ENCODE measurements at places on chromosomes 11 and 22.

DNA sequence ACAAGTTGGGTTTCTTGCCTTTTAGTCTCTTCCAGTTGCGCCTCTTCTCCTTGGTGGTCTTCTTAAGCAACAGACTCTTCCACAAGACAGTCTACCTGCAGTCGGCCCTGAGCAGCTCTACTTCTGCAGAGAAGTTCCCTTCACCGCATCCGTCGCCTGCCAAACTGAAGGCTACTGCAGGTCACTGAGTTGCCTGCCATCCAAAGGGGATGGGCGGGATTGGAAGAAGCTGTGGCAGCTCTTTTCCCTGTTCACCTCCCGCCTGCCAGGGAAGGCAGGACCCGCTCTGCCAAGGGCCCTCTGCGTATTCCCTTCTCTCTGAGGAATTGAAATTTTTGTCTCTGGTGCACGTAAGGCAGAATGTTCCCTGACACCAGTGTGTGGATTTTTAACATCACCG is 9.2 kb upstream of the STT3A start:
- DNase-seq: no peak

- no peak for DNase-seq
Observed at GRCh38 chr22:50251477-50252081, 514 bp upstream of the HDAC10 start.

- no peak for DNase-seq
Observed at GRCh38 chr22:20283674-20284066, 15.6 kb upstream of the RTN4R start.

- DNase-seq: no peak
Observed at GRCh38 chr11:10494636-10495463, 39.8 kb downstream of the AMPD3 start.

- DNase-seq: no peak
Observed at GRCh38 chr11:131841028-131841427, 470.6 kb downstream of the NTM start.

DNA sequence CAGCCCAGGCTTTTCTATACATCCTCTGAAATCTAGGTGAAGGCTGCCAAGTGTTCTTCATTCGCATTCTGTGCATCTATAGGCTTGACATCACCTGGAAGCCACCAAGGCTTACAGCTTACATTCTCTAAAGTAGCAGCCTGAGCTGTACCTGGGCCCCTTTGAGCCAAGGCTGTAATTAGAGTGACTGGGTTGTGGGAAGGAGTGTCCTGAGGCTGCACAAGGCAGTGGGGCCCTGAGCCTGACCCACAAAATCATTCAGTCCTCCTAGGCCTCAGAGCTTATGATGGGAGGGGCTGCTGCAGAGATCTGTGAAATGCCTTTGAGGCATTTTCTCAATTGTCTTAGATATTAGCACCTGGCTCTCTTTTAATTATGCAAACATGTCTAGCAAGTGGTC is 33.0 kb upstream of the RDX start:
- no peak for DNase-seq

GRCh38 chr11:74592063-74592440 is 330 bp upstream of the POLD3 start:
- no peak for DNase-seq

DNA sequence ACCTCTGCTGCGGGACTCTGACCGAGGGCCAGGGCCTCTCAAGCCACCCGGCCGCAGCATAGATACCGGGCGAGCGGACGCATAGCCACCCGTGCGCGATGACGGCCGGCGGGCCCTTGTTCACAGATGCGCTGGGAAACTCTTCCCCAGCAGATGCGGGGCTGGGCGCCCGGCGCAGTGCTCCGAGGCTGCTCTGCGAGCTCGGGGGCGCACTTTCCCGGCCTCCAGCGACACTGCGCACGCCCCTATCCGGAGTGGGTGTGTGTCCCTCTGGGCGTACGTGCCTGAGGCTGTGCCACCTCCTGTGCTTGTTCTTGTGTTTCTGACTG is 104.7 kb upstream of the E2F8 start:
- no peak for DNase-seq

- DNase-seq: no peak
Observed at GRCh38 chr11:7905549-7905948, 25.5 kb downstream of the OR10A6 start.

DNA sequence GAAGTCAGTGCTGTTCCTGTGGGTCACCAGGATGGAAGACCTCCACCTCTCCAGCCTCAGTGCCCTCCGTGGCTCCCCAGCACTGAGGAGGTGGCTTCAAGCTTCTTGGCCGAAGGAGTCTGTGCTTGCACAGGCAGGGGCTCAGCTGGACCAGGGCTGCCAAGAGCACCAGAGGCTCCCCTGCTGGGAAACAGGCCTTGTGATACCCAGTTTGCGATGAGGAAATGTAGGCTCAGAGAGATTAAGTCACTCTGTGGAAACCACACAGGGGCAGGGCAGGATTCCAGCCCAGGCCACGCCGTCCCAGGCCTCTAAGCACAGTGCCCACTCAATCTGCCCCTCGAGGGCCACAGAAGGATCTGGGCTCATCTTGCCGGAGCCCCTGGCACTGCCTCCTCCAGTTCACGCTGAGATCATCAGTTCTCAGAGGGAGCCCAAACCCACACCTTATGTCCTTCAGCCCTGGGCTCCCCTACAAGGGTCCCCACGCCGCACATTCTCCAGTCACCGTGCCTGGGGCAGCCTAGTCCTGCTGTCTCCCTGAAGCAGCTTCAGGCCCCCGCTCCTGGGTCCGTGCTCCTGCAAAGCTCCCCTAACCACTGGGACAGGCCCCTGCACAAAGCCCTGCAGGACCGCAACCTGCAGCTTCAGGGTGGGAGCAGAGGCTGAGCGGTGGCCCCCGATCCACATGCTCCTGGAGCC is 21.6 kb downstream of the ANO1 start:
- no peak for DNase-seq

DNA sequence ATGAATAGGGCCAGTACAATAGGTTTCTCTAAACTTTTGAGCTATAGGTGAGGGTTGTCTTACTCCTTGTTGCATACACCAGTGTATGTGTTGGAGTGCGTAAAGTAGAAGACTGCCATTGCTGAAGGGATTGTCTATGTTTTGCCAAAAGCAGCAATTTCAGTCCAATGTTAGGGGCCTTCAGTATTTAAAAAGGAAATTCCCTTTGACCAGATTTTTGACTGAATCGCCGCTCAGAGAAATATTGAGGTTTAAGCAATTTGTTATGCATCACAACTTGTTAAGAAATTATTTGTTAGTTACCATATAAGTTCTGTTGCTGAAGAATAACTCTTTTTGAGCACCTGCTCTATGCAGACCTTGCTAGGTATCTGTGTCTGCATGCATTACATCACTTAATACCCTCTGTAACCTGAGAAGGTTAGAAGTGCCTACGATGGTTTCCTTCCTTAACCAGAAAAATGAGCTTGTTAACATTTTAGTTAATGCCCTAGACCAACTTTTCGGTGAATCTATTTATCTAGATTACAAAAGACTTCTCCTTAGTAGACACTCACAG is 33.9 kb downstream of the MMP20 start:
- DNase-seq: no peak

DNA sequence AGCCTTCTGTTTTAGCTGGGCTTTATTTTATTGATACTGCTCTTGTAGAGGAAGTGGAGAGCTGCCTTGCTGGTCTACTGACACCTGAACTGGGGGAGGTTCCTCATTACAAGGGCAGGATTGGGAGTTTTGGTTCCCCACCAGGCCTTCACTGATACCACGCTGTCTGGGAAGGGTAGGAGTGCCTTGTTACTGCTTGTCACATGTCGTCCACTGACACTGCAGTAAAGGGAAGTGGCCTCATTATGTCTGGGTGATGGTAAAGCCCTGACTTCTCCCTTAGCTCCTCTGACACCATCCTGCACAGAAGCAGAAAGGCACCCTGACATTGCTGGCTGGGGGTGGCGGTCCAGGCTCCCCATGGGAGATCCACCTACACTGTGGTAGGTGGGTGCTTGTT is 38.7 kb upstream of the ELF5 start:
- no peak for DNase-seq

DNA sequence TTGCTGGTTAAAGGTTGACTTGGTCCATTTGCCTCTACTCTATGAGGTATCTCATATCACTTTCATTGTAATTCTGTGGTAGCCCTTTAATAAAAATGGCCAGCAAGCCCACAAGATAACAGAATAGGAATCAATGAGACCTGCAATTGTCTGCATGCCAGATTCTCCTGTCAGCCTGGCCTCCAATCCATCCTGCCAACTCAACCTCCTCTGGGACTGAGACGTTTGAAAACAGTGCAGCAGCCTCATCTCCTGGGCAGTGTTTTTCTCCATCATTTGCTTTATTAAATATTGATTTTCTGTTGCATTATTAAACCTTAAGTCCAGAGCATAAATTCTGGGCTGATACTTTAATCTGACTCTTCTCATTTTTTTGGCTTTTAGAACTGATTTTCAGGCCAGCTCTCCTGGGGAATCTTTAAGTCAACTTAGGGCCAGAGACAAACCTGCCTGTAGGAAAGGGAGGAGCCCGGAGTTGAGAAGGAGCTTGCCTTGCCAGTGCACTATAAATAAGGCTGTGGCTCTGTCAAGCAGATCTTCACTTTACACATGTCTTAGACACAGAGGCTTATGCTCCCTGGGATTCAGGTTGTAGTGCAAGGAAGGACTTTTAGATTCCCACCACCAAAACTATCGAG is 798.0 kb downstream of the NTM start:
- no peak for DNase-seq

- no peak for DNase-seq
Observed at GRCh38 chr22:21077884-21078508, 32.2 kb downstream of the LRRC74B start.

GRCh38 chr11:58617976-58618557 is 4.4 kb upstream of the CNTF start:
- DNase-seq: no peak

GRCh38 chr22:33851240-33851639 is 69.0 kb downstream of the LARGE1 start:
- no peak for DNase-seq

GRCh38 chr11:126914166-126914565 is 86.4 kb downstream of the KIRREL3 start:
- no peak for DNase-seq

DNA sequence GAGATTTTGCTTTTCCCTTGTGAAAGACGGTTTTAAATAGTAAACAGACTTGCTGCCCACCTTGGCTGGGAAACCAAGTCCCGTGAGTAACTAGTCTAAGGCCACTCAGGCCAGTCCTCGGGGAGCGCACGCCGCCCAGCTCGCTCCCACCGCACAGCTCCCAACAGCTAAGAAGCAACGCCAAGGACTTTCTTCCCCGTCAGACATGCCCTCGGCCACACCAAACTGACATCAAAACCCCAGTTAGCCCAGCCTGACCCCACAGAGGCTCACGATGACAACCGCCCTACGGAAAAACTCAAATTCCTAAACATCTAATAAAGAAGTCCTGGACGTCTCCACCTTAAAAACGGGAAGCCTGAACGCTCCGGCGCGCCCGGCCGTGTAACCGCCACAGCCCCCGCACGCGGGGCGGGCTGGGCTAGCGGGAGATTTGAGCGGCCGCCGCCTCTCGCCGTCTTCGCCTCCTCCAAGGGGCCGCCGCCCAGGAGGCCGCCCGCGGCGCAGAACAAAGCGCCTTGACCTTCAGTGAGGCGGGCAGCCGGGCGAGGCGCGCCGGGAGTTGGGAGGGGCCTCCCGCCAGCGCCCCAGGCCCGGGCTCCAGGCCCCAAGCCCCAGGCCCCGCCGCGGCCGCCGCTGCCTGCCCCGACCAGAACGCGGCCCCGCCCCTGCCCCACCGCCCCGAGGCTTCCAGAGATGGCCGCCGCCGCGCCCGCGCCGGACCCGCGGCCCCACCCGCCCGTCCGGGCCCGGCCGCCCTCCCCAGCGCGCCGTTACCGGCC is 486 bp downstream of the NAP1L4 start:
- DNase-seq: peak; percentile 58

DNA sequence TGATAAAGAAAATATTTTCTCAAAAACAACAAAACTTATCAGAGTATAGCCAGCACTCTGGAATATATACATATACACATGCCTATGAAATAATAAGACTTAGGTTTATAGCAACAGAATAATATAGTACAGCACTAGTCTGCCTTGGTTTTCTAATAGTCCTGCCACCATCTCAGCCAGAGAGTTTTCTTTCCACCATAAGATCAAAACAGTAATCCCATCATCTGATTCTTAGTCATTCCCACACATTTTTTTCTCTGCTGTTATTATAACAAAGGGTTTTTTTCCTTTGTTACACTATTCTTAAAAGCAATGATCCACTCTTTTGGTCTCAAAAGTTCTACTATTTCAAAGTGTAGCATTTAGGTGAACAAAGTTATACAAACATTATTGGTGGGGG is 15.1 kb downstream of the MTMR2 start:
- DNase-seq: no peak

DNA sequence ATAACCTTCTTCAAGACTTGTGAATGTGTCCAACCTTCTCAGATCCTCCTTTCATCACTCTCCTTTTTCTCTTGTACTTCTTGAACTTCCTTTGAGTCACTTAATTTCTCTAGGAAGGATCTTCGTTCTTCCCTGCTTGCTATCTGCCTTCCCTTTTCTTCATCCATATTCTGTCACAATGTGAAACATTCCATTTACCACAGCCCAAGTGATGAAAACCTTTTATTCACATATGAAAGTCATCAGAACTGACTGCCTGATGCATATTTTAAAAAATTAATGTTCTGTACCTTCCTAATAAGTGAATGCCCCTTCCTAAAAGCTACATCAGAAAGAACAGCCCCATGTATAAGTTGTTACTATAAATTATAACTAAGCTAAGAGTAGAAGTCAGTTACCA is 520.4 kb upstream of the LUZP2 start:
- DNase-seq: no peak

GRCh38 chr11:105821372-105821771 is 200.7 kb downstream of the MSANTD4 start:
- no peak for DNase-seq

DNA sequence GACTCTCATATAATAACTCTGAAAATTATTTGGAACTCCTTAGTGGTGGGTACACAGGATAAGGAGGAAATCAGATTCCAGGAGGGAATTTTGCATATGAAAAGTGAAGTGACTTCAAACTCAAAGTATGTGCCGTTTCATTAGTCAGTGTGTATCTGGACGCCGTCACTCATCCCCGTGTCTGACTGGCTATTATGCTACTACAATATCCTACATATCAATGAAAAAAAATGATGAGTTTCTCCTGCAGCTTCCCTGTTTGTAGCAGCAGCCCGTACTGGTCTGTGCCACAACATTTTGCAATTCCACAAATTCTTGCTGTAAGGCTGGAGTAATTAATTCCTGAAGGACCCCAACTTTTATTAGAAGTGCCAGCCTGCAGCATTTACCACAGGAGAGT is 16.5 kb downstream of the WT1 start:
- no peak for DNase-seq

- no peak for DNase-seq
Observed at GRCh38 chr11:65301491-65302329, 13.0 kb upstream of the CDC42EP2 start.

Measured in LoVo (cell line).